ENCODE measurements at places on chromosomes 2 and 18.

GRCh38 chr18:79355433-79356335, 40.0 kb upstream of the NFATC1 start:
- no peak for DNase-seq

DNA sequence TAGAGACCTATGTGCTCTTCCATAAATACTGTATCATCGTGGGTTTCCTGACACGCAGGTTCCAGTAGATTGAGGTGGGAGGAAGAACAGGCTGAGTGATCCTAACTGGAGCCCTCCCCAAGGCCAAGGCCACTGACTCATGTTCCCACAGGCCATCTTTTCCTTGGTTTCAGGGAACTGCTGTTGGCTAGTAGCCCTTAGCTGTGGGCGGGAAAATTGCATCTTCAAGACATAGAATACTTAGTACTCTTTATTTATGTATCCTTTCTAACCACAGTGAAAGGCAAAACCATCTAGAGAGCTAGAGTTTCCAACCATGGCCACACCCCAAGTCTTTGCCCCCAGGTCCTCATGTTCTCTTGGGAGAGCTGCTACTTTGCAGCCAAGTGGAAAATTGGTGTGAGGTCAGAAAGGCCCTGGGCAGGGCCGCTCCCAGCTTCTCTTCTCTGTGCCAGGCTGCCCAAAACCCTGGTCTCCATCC, 55.9 kb downstream of the COPS8 start:
- DNase-seq = no peak

- DNase-seq = no peak
Observed at GRCh38 chr2:62034715-62035114, 129.2 kb downstream of the COMMD1 start.

DNA sequence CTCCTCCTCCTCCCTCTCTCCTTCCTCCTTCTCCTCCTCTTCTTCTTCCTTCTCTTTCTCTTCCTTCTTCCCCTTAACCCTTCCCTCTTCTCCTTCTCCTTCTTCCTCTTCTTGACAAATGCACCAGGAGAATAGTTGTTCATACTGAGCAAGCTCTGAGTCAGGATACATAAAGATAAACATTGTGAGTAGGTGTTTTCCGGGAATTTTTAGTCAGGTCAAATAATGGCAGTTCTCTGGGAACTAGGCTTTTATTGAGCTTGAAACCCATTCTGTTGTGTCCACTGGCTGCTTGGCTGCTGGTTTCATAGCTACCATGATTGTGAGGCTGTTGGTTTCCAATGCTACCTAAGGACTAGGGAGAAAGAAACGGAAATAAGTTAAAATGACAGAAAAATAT, 1144.7 kb upstream of the DDX18 start:
- no peak for DNase-seq

- DNase-seq = no peak
Observed at GRCh38 chr2:196836440-196836839, 27.3 kb upstream of the C2orf66 start.

- DNase-seq = peak; percentile 27
Observed at GRCh38 chr2:111196435-111196834, 75.7 kb downstream of the BCL2L11 start.

DNA sequence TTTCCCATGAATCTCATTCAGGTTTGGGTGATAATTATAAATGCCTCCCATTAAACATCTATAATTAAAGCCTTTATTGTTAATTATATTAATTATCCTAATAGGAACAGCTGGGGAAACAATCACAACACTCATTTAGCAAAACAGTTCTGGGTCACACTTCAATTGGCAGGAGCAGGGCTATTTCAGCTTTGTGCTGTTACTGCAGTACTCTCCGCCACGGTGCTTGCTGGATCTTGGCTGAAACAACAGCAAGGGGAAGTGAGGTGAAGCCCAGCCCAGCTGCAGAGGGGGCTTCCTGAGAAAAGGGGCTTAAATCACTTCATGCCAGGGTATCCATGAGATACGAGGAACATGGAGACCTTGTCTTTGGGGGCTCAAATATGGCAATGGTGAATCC, 79.5 kb upstream of the SOX11 start:
- DNase-seq = no peak

DNA sequence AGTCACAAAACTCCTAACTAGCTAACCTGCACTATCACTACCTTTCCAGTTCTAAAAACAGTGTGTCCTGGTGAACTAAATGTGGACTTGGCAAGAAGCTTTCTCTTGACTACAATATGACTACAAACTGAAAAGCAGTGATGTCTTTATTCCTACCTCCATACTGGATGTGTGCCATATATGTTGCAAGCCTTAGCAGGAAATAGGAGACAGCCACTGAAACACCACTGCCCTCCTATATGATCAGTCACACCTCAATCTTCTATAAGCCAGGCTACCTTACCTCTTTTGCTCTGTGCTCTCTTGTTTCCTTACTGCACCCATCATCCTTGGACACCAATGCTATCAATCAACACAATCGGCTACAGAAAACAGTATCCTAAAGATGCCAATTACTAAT, 34.1 kb downstream of the SS18 start:
- DNase-seq = no peak

- DNase-seq = no peak
Observed at GRCh38 chr2:231017231-231017598, 20.1 kb upstream of the C2orf72 start.

DNA sequence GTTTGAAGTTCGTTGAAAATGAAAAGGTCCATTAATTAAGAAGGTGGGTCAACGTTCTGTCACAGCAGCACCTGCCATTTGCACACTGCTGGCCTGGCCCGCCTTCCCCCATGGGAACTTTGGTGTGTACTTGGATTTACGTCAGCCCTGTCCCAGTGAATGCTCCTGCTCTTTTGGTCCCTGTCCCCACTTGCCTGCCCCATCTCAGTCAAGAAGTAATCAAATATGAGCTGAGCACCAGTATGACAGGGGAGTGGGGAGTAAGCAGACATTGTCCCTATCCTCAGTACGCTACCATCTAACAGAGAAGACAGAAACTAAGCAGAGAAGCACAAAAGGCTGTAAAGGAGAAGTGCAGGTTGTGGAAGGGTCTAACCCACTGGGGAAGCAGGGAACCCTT, 65.1 kb downstream of the SLC4A3 start:
- DNase-seq = no peak

- no peak for DNase-seq
Observed at GRCh38 chr2:190759749-190760213, 110.9 kb downstream of the NAB1 start.

- no peak for DNase-seq
Observed at GRCh38 chr2:46162329-46163097, 134.7 kb upstream of the EPAS1 start.

- DNase-seq = no peak
Observed at GRCh38 chr18:8662560-8663255, 42.6 kb upstream of the MTCL1 start.

DNA sequence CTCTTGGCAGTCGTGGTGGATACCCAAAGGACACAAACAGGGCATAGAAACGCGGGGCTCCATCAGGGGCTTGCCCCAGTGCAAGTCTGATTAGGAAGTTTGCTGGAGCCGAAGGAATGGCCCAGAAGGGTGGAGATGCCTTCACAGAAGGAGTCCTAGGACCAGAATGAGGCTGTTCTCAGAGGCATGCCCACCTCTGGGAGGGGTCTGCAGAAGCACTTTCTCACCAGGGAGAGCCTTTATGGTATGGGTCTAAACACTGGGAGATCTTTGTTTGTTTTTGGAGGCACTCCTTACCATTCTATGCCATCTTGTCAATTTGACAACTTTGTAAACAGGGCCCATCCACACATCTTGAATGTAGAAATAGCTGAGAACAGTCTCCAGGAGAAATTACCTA, 75.0 kb downstream of the CRIM1 start:
- no peak for DNase-seq

- no peak for DNase-seq
Observed at GRCh38 chr18:57352271-57352701, at the start of gene ST8SIA3. TSS of gene ST8SIA3 (plus strand) at chr18:57352557. CDS start at chr18:57352847, 290 bp downstream.

GRCh38 chr2:44668336-44668735, 273.2 kb upstream of the SIX3 start:
- no peak for DNase-seq

GRCh38 chr18:23673725-23674124, 11.0 kb upstream of the ANKRD29 start:
- no peak for DNase-seq

GRCh38 chr2:204530464-204530805, 14.8 kb upstream of the PARD3B start:
- DNase-seq = no peak

GRCh38 chr18:49597157-49597931, 35.5 kb downstream of the LIPG start:
- DNase-seq = no peak

DNA sequence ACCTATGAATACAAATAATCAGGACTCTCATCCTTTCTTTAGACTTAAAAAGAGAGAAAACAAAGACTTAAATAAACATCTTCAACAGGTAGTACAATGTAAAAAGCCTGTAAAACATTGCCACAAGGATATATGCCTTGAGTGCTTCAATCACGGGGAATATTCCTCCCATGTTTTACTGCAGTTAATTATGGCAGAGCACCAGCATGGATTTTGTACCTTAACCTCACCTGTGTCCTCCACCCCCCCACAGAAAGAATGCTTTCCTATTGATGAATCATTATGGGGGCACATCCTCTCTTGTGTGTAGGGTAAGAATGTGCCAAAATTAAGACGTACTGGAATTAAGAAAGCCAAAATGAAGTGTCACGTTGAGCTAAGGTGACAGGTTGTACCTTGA, 189.9 kb upstream of the FOSL2 start:
- no peak for DNase-seq

GRCh38 chr2:163751696-163752095, 15.9 kb upstream of the FIGN start:
- no peak for DNase-seq

DNA sequence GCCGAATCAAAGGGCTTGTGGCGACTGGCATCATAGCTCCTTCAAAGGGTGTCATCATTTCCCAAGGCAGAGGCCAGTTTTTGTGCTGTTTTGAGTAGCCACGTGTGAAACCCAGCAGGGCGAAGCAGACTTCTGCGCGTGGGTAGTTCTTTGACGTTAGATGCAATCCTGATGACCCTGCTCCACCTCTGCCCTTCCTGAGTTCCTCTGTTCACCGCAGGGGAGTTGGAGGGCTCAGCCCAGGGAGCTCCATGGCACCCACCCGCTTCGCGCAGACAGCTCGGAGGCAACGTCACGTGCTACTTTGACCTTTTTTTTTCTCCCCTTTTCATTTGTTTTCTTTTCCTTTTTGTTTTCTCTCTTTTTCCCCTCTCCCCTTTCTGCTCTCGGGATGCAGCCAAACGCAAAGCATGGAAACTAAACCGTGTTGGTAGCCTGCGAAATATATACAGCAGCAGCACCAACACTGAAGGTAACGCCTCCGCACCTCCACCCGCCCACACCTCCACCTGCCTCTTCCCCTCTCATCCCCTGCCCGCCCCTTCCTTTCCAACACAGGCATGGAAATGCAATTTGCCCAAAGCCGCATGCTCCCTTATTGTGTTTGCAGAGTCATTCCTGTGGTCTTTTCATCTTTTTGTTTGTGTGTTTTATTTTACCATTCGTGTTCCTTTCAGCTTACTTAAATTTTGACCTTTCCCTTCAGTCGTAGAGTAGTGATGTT, 153.6 kb downstream of the GBX2 start:
- DNase-seq = no peak

DNA sequence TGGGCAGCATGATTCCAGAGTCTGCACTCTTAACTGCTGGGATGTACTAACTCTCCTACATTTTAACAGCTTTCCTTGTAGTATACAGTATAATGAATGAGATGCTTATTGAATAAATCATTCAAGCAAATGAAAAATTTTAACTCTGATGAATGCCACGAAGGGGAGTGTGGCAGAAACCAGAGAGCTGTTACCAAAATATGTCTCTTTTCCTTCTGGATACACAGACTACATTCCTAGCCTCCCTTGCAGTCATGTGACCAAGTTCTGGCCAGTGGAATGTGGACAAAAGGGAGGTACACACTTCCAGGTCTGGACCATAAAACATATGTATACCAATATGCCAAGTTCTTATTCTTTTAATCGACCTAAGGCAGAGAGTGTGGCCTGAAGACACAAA, 1.7 kb upstream of the EML4 start:
- no peak for DNase-seq

GRCh38 chr2:16832910-16833309, 167.3 kb upstream of the CYRIA start:
- DNase-seq = no peak

DNA sequence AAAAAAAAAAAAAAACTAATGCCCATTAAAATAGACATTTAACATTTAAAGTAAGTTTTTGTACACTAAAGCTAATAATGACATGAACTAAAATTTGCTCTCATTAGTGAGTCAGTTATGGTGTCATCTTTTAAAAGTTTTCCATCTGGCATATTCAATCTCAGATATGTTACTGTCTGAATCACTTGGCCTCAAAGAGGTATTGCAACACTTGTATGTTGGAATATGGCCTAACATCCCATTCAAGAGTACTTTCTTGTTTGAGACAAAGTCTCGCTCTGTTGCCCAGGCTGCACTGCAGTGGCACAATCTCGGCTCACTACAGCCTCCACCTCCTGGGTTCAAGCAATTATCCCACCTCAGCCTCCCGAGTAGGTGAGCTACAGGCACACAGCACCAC, 169.7 kb downstream of the TMEM163 start:
- no peak for DNase-seq

- DNase-seq = no peak
Observed at GRCh38 chr2:238187618-238188548, 15.6 kb downstream of the ILKAP start.

GRCh38 chr2:162379719-162380580, 36.0 kb downstream of the GCA start:
- no peak for DNase-seq

- DNase-seq = no peak
Observed at GRCh38 chr2:20013126-20013849, 820 bp upstream of the MATN3 start.

GRCh38 chr2:234496835-234497593, at the start of gene ARL4C:
TSS of gene ARL4C (minus strand) at chr2:234497081. CDS start at chr2:234496586, 495 bp downstream.
- peak; percentile 60 for DNase-seq

GRCh38 chr2:101534149-101534611, 59.3 kb upstream of the RFX8 start:
- no peak for DNase-seq

DNA sequence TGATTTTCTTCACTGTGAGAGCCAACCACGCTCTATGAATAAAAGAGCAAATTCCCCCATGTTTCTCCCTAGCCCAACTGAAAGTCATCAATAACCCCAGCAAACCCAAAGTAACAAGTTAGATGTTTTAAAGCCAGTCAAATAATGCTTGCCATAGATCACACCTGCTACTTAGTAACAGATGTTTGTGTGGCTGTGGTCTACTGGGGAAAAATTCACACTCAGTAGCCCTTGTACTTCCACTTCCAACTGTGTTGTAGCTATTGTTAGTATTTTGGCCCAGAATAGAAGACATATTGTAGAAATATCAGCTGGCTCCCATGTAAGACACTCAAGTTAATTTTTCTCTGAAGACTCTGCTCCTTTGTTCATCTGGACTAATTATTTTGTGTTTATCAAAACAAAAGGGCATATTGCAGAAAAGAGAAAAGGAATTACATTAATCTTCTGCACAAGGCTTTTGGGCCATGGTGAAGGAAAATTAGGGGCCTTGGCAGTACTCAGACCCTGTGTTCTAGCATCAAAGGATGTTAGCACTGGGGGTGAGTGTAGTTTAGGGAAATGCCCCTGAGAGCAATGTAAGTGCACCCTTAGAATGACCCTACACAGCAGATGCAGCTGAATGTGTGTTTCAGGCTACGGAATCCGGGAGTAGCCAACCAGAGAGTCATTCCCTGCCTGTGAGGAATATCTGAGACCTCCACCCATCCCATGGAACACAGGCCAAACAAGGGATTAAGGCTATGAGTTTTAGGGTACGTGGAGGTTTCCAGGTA, 521.9 kb downstream of the EPHA4 start:
- no peak for DNase-seq
